Renal cortex interstitium (tissue), 15 donors: ENCODE measurements at places on chromosomes 2 and 18. TPM values are rescaled to one million over a fixed set of nuclear protein-coding genes. Genes with fewer than 3 reads are reported as not detected.
A peak's percentile ranks its signal among the peaks of the same experiment; 100 is the strongest.

DNA sequence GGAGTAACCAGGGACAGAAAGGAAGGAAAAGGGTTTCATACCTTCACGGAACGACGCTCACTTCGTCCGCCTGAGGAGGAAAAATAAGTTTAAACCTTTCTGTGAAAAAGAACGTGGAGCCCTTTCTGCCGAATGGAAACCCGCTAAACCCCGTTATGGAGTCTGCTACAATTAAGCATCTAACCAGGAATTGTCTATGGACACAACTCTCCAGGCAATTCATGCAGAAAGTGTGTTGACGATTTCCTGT is 528 bp upstream of the PPP4R3B start:
- DNase-seq, result no peak

EHD3 gene
- 32.1 TPM for polyA plus RNA-seq

LDAH gene
- polyA plus RNA-seq, result 41.7 TPM

DNA sequence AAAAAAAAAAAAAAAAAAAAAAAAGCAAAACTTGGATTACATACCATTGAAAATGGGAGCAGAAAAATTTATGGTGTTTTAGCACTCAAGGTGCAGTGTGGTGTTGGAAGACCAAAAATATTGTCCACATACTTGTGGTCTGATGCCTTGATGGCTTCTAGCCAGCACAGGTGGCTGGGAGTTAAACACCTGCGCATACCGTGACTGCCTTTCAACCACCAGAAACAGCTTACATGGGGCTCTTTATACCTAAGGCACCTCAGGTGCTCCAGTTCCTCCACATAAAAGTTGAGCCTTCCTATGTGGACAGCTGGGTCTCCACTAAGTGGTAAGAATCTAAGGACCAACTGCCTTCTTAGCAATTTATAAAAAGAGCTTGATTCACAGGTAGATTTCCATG is 802.6 kb upstream of the CELF4 start:
- DNase-seq, result no peak

DNA sequence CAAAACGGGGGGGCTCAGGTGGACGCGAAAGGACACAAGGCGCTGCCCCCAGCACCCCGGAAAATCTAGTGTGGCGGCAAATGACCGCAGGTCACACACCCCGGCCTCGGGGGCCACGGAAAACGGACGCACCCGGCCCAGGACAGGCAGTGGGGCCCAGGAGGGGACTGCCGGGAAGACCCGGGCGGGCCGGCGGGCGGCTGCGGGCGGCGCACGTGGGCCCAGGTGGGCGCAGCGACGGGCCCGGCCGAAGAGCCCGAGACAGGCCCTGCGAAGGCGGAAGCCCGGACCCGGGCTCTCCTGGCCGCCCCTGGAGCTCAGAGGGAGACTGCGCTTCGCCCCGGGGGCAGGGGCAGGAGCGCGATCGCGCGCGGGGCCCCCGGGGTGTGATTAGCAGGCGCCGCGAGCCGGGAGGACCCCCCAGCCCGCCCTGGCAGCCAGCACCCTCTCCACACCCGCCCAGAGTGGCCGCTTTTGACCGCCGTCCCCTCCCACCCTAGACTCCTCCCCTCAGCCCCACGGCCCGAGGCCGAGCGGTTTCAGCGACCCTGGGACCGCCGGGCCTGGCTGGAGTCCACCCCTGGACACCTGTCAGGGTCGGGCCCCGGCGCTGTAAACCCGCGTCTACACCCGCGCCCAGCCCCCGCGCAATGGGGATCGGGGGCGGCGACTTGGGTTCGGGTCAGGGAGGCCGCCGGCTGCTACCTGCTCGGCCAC is 773 bp downstream of the MBP start:
- no peak for DNase-seq

RPIA gene
- 33.7 TPM for polyA plus RNA-seq

- no peak for DNase-seq
Measured at GRCh38 chr2:222105046-222105445, 193.8 kb downstream of the PAX3 start.

DNA sequence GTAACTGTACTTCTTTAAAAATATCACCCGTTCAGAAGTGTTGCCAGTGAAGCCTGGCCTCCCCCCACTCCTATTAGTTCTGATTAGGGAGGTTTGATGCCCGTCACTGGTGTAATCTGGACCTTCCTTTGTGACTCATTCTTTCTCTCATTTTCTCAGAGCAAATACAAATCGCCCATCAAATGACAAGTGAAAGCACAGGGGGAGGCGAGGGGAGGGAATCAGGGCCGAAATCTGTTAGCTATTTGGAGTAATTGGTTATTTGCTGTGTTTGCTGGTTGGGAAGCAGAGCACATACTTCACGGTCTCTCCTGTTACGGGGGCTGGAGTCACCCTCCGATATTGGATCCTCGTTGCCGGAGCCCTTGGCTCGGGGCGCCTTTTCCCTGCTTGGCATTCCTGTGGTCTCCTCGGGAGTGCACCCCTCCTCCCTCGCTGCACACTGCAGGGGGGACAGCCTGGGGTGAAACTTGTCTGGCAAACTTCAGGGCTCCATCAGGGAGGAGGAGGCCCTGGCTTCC is 178.1 kb downstream of the DYSF start:
- DNase-seq, result no peak

- DNase-seq, result peak; percentile 57
Measured at GRCh38 chr2:172323861-172324597, 103.4 kb upstream of the ITGA6 start.

- DNase-seq, result no peak
Measured at GRCh38 chr2:223781560-223781959, 55.8 kb downstream of the AP1S3 start.

TMEM37 gene
- polyA plus RNA-seq, result 46.6 TPM

DNA sequence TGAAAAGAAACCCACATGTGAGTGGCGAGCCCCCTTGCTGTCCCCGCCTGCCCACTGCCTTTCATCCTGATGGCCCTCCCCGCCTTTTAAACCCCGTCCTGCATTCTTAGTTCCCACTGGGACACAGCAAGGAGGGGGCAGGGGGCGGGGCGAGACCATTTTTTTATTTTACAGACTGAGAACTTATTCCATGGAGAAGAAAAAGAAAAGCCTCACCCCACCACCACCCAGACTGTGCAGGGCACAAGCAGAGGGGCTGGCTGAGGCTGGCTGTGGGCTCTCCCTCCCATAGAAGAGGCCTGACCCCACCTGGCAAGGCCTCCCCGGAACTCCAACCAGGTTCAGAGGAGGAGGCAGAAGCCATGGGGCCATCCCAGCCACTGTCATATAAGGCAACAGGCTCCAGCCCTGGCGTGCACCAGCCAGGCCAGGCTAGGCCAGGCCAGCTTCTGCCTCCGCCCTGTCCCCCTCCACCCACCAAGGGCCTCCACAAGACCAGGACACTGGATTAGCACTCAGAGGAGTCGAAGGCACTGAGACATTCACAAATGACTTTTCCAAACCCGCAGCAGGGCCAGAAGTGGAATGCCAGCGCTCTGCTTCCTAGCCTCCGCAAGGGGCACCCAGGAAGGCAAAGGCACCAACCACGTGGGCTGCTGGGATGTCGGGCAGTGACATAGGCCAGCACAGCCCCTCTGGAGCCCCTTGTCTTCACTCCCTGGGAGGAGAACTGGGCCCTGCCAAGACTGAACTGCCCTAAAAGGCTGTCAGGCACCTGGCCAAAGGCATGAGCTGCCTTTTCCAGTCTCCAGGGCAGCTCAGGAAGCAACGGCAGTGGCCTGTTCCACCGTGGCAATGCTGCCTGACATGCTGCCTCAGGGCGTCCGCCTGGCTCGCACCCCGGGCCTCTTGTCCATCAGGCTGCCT is 37.5 kb upstream of the SEMA4C start:
- DNase-seq, result no peak

- DNase-seq, result no peak
Measured at GRCh38 chr18:41197967-41198366, 757.1 kb upstream of the PIK3C3 start.

NTSR2 gene
- not detected for polyA plus RNA-seq

- DNase-seq, result no peak
Measured at GRCh38 chr2:43179942-43180341, 46.5 kb downstream of the ZFP36L2 start.

FAM161A gene
- 16.5 TPM for polyA plus RNA-seq

GRCh38 chr2:175931805-175932204 is 70.3 kb downstream of the LNPK start:
- no peak for DNase-seq

DNA sequence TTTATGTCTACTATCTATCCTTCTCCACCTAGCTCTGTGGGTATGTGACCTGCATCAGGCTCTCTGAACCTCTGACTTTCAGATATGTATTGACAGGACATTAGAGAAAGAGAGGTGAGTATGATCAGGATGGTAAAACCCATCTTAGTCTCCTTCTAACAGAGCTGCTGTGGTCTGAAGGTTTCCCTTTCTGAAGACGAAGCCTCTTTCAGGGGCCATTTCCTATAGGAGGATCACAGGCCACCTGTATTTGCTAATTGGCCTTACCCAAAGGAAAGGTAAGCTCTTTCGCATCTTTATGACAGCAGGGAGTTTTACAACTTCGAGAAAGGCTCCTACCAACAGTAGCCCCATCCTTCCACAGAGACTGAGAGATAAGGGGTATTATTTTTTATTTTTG is 442.9 kb downstream of the KCNJ3 start:
- no peak for DNase-seq

DNA sequence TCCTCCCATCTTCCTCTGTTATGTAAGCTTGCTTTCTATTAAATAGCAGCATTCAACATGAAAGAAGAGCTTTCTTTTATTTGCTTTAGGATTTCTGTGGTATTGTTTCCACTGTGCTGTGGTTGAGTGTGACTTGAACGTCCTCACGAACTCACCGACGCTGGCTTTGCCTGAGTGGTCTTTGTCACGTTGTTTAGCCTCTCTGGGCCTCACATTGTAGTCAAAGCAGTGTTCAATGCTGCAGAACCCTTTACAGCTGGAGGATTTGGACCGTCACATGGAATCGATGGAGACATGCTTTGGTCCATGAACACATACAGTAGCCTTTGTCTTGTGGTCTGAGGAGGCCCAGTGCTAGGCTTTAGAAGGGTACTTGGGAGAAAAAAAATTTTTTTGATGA is 66.3 kb downstream of the TANC1 start:
- DNase-seq, result no peak

RPRD1A gene
- 61.3 TPM for polyA plus RNA-seq
